ENCODE measurements at places on chromosomes 12 and 14. TPM values are rescaled to one million over a fixed set of nuclear protein-coding genes. Genes with fewer than 3 reads are reported as not detected.
A peak's percentile ranks its signal among the peaks of the same experiment; 100 is the strongest.

DNA sequence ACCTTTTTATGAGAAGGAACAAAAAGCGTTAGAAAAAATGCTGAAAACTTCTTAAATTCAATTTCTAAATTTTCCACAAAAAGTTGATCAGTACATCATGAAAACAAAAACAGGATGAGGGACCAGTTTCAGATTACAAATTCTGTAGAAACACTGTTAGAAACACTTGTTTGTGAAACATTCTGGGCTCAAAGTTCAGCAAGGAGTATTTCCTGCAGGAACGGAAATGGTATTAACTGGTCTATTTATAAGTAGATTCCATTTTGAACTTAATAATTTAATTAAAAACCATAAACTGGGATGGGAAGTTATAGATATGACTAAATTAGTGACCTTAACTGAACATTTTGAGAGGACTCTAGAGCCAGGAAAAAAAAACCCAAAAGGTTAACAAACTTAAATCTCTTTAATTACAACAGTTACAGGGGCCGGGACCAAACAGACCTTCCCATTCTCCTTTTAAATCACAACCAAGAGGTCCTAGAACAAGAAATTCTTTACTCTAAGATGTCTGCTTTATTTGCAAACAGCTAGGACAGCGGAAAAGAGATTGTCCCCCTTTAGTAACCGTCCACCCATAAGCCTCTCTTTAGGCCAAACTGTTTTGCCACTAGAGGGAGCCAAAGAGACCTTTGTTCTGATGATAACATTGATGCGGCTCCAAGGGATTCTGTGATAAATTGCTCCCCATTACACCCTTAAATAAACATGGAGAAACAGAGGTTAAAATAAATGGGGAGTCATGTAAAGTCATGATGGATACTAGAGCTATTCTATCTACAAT is 69.0 kb upstream of the RERGL start:
- no peak for DNase-seq

DNA sequence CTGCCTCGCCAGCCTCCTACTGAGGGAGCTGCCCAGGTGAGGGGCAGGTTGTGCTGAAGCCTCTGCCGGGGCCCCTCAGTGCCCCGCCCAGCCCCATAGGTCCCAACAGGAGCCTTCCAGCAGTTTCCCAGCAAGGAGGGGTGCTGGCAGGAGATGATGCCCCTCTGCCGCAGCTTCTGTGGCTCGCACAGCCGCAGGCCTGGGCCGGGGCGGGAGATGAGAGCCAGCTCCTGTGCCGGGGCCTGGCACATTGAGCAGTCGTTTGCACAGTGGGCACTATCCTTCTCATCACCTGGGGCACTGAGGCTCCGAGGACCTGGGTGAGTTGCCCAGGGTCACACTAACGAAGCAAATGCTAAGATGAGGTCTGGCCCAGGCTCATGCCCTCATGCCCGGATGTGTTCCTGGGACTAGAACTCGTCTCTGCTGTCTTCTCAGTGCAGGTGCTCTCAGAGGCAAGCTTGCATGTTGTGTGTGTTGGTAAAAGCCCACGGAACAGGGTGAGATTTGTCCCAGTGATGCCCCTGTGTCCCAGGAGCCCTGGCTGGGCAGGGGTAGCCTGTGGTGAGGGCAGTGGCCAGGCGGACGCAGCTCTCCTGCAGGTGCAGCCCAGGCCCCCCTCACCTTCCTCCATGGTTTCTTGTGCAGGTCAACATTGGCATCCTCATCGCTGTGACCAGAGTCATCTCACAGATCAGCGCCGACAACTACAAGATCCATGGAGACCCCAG is 177.5 kb downstream of the ADGRD1 start:
- no peak for DNase-seq

DNA sequence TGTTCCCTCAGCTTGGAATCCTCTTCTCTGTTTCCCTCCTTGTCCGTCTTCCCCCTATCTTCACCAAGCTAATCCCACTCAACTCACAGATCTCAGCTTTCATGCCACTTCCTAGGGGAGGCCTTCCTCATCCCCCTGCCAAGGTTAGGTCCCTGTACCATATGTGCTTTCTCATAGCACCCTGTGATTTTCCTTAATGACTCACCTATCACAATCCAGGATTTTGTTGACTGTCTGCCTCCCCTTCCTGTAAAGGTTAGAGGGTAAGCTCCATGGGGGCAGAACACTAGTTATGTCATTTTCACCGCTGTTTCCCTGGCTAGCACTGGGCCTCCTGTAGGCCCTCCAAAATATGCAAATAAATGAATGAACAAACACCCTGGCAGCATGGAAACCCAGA is 57.6 kb downstream of the CRADD start:
- DNase-seq = no peak

GRCh38 chr12:62934799-62935674 is at the start of gene PPM1H:
Gene PPM1H (minus strand): TSS chr12:62935150. CDS start chr12:62934736, 414 bp downstream.
- DNase-seq = peak; percentile 68

DNA sequence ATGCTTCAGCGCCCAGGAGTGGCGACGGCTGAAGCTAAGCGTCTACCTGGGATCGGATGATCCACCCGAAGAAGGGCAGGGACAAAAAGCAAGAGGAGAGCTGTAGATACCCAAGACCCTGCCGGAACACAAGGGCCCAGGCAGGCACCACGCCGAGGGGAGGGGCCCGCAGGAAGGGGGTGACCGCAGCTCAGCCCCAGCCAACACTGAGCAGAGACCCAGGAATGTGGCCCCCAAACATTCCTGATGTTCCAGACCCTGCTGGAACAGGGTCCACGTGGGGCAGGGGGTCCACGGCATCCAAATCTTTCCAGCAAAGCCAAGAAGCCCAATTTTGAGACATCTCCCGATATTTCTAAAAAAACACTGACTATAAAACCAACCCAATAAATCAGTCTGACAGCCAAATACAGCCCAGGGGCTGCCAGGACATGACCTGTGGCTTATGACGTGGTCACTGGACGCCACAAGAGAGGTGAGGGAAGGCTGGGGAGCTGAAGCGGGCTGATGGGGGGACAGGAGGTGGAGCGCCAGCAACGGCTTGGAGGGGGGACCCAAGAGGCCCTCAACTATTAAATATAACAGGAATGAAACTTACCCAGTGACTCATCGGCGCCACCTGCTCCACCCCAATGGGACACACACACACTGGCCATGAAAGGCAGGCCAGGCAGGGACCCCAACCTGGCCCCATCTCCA is 58.9 kb downstream of the NCOR2 start:
- DNase-seq = peak; percentile 41

The PIANP gene
- total RNA-seq = not detected

The TPH2 gene
- total RNA-seq = not detected

The FGD4 gene
- 60.3 TPM for total RNA-seq

The OTOGL gene
- total RNA-seq = not detected

The SYNDIG1L gene
- total RNA-seq = not detected

The PTPN21 gene
- 5.6 TPM for total RNA-seq

The HOXC5 gene
- 1.4 TPM for total RNA-seq

All from gastrocnemius medialis (tissue), 4 donors.